NCI-H226 (cell line): ENCODE measurements at places on chromosomes 7 and 10.

DNA sequence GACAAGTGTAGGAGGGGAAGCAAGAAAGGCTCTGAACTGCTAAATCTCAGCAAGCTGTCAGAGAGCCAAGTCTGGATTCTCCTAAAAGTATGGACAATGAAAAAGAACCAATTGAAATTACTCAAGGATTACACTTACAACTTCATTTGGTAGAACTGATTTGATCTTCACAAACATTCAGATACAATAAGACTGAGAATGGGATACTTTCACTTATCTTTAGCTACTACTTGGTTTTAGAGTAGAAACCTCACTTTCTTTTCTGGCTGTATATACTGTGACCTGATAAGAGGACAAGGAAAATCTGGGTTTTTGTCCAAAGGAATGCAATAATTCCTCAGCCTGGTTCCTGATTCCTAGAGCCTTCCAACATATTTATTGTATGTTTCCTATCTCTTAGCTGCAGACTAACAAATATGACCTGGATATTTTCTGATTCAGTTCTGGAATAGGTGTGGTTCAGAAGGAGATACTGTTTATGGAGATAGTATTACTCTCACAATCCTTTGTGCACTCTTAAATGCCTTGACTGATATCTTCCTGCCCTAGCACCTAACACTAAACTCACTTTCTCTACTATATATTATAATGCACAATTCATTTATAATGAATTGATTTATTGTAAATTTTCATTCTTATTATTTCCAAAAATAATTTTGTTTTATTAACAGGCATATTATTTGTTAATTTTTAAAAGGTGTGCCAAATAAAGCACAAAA lies 7.3 kb downstream of the SEMA3A start:
- DNase-seq, result no peak

GRCh38 chr10:44186821-44187220 lies 198.1 kb downstream of the CXCL12 start:
- no peak for DNase-seq

DNA sequence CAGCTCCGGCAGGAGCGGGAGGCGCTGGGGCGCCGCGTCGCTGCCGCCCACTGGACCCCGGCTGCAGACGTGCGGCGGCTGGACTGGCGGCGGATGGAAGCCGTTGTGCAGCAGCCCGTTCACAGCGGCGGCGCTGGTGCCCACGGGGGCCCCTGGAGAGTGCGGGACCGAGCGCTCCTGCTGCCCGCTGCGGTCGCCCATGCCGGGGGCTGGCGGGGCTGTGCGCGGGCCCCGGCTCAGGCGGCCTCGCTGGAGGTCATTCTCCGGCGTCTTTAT lies 413 bp downstream of the PANK1 start:
- DNase-seq, result no peak

DNA sequence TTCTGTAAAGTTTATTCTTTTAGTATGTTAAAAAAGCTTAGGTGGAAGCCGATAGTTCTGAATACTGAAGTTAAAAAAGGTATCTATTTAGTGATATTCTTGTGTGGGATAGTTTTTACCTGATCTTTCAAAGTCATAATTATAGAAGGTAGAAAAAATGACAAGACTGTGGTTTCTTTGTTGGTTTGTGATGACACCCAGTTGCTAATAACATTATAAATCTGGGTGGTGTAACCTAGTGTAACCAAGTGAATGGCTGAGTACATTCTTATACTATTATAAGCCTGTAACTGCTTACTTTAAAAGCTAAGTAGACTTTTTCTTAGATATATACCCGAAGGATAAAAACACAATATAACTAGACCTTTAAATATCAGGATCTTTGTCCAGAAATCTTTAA lies 2.3 kb downstream of the CDK13 start:
- DNase-seq, result no peak

- DNase-seq, result no peak
Measured at GRCh38 chr10:97333601-97334369, 744 bp downstream of the FRAT2 start.
